Muscle of back (tissue), 13 donors: ENCODE measurements at places on chromosomes 3 and 15.

DNA sequence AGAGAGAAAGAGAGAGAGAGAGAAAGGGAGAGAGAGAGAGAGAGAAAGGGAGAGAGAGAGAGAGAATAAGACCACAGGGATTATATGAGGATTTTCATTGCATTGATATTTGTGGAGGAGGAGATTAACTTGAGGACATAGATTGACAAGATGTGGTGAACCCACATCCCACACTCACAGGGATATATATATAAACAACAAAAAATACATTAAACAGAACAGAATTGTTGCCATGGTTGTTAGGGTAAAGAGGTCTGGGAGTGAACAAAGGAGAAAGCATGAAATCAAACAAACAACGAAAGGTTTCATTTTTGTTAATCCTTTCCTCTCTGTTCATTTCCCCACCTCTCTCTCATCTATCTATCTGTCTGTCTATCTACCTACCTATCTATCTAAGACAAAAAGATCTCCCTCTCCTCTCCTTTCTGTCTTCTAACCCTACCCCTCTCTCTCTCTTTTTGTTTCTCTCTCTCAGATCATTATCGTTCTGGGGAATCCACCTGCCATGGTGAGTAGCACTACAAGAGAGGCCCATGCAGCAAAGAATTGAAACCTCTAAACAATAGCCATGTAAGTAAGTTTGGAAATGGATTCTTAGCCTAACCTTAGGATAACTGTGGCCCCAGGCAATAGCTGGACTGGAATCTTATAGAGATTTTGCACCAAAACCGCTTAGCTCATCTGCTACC, 280.9 kb downstream of the RAP2B start:
- no peak for DNase-seq

- peak; percentile 87 for DNase-seq
Measured at GRCh38 chr3:146308682-146309081, 57.8 kb upstream of the PLSCR4 start.

DNA sequence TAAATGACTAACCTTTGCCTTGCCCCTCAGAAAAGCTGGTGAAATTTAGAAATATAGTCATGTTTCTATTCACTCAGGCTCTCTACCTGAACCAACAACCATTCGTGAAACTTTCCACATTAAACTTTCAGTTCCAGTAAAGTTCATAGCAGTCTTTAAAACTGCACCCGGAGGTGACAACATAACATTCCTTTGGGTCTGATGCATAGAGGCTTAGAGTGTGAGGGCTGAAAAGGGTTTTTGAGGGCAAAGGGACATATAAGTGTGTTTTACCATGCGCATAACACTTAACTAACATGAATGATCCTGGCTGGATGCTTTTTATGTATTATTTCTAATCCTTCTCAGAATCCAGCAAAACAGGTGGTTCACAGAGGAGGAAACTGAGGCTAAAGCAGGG, 471.7 kb upstream of the MCTP2 start:
- DNase-seq, result no peak

DNA sequence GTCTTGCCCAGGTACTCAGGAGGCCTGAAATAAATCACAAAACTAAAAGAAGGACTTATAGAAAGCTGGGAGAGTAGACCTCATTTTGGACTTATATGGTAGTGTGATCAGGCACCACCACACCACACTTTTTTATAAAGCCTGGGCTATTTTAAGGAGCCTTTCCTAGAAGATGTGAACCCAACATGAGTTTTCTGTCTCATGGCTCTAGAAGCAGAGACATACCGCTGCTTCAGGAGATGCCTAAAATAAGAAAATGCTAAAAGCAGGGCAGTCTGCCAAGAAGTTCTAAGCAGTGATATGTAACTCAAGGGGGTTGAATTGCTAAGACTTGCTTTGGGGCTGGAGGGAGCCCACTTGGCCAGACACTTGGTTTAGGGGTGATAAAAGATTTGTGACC, 49.6 kb downstream of the SUMF1 start:
- DNase-seq, result peak; percentile 22

DNA sequence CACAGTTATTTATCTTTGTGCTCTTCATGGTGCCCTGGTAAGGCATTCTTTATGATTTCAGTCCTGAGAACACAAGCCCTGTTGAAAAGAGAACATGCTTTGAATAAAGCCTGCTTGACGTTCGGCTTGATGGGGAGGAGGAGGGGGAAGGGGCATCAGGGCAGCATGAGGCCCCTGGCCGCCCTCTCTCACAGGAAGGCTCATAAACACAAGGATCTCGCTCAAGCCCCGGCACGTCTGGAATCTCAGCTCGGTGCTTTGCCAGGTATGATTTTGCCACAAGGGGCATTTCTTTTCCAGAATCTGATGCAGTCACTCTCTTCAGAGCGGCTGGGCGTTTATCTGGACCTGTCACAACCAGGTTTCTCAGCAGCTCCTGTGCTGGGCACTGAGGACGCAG, 129.4 kb downstream of the DNAJB8 start:
- DNase-seq, result no peak

DNA sequence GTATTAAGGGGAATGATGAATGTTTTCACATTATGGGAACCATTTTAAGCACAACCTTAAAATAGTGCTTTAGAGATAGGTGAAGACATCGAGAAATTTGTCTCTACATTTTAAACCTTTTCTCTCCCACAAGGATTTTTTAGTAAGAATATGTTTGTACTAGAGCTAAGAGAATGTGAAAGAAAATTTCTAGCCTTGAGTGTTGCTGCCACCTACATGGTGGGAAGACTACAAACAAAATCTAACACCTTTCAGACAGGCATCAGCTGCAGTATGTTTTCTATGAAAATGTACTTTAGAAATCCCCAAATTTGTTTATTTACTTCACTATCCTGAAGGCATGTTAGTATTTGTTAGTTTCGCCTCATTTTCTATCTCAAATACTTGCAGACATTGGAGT, 247.4 kb downstream of the WDR72 start:
- no peak for DNase-seq

DNA sequence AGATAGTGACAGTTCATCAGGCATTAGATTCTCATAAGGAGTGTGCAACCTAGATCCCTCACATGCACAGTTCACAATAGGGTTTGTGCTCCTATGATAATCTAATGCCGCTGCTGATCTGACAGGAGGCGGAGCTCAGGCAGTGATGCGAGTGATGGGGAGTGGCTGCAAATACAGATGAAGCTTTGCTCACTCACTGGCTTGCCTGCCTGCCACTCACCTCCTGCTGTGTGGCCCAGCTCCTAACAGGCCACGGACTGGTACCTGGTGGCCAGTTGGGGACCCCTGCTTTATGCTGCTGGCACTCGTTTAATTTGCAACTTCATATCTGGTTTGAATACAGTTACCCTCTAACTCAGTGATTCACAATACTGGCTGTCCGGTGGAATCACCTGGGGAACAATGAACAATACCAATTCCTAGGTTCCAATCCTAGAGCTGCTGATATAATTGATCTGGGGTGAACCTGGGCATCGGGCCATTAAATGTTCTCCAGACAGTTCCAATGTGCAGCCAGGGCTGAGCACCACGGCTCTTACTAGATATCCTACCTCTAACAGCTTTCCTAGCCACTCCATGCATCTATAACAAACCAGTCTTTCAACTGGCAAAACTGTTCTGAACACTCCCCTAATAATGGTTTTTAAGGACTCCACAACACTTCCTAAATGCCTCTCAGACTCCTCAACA, 131.4 kb downstream of the ATP1B3 start:
- DNase-seq, result no peak

- DNase-seq, result no peak
Measured at GRCh38 chr15:100108846-100109245, 232.9 kb downstream of the ADAMTS17 start.

GRCh38 chr3:54563501-54564200, 364.2 kb downstream of the LRTM1 start:
- no peak for DNase-seq

- peak; percentile 84 for DNase-seq
Measured at GRCh38 chr3:54951405-54951804, 23.5 kb upstream of the LRTM1 start.

- DNase-seq, result no peak
Measured at GRCh38 chr3:154247806-154248415, 76.4 kb downstream of the DHX36 start.

DNA sequence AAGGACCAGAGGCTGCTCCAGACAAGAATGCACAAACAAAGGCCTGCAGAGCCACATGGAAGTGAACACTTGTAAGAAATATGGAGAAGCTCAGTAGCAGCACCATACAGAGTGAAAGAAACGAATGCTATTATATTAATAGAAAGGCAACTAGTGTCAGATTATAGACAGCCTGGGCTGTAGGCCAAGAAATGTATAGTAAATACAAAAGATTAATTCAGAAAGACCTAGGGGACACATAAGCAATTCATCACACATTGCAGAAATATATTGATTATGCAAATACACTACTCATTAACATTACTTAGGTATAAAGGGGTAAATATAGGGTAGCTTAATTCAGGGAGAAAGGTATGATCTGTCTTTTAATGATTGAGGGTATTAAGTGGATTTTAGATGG, 69.5 kb upstream of the GUCA1C start:
- DNase-seq, result no peak

DNA sequence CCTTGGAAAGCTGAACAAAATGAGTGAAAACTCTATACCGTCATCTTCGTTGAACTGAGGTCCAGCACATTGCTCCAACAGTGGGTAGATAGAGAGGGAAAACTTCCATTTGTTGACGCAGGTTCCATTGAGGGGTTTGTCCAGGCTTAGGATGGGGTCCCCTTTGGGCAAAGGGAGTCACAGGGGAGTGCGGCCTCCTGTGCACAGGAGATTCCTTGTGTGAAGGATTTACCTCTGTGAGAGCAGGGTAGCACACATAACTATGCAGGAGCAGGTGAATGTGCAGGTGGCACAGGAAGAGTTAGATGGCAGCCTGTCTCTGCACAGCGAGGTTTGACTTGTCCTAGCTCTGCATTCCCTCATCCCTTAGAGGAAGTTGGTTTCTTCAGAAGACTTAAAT, 139.3 kb downstream of the SNRPN start:
- no peak for DNase-seq

- no peak for DNase-seq
Measured at GRCh38 chr3:56835650-56836227, 34.0 kb upstream of the ARHGEF3 start.

DNA sequence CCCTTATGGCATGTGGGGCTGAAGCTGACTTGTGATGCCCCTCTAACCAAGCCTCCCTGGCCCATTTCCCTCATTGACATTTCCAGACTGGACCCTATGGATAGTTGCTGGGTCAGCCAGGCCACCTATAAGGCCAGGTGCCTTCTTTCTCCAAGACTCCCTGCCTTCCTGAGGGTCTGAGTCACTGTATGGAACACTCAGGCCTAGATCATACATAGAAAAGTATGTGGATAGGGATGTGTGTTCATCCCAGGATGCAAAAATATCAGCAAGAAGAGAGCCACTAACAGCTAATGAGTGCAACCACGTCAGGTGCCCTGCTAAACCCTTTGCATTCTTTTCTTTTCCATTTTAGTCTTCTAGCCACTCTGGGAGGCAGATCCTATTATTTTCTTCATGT, 168.4 kb upstream of the WNT5A start:
- DNase-seq, result no peak

- no peak for DNase-seq
Measured at GRCh38 chr3:53803124-53803815, 42.9 kb downstream of the CHDH start.

- no peak for DNase-seq
Measured at GRCh38 chr15:82768414-82769054, 37.3 kb downstream of the FSD2 start.

- DNase-seq, result no peak
Measured at GRCh38 chr3:192079098-192079497, 618.1 kb downstream of the PYDC2 start.

- DNase-seq, result peak; percentile 80
Measured at GRCh38 chr15:34437687-34438086, at the start of gene GOLGA8A. Gene GOLGA8A (minus strand): TSS chr15:34437808. CDS start chr15:34389691, 48,117 bp downstream.

DNA sequence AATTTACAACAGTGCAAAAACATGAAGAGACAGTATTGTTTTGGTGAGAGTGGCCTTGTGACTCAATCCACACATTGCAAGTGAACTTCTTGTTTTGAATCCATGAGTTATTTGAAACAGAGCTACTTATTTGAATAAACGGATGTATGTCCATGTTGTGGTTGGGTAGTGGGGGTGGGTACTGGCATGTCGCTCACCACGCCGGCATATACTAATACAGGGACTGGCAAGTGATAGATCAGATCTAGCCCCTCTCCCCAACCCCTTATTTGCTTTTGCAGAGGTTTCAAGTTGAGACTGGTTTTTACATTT, 83.8 kb downstream of the EDEM1 start:
- DNase-seq, result no peak

DNA sequence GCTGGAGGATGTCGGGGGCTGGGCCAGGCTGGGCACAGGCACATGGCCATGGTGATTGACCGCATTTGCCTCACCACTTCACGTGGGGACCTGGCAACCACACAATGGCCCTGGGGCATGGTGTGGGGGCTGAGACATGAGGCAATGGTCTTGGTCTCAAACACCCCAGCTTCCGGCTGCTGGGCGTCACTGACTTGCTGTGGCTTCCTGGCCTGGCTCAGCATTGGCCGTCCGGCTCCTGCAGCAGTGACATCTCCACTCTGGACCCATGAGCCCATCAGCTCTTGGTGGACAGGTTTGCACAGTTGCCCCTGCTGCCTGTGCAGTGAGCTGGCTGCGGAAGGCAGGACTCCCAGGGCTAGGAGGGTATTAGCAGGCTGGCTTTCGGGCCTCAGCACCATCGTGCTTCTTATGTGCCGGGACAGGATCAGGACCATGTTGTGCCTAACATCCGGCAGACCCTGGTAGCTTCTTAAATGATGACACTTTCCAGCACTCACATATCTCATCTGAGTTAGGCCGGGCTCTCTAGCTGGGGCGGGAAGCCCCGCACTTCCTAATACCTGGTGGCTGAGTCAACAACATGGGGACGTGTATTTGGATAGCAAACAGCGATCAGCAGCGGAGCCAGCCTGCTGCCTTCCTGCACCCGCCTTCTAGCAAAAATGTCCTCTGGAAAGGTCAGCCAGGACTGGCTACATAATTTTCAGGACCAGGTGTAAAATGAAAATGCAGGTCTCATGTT, 34.1 kb downstream of the ZNF710 start:
- no peak for DNase-seq

GRCh38 chr3:150315721-150316120, 92.4 kb upstream of the TSC22D2 start:
- no peak for DNase-seq

DNA sequence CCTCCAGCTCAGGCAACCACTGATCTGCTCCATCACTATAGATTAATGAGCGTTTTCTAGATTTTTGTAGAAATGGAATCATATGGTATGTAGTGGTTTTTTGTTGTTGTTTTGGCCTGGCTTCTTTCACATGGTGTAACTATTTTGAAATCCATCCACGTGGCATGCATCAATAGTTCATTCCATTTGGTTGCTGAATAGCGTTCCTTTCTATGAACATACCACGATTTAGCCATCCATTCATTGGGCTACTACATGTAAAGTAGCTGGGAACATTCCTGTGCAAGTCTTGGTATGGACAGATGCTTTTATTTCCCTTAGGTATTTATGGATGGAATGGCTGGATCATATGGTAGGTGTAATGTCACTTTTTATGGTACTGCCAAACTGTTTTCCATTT, 10.7 kb upstream of the CHSY1 start:
- no peak for DNase-seq

- no peak for DNase-seq
Measured at GRCh38 chr15:85950101-85950500, 129.6 kb upstream of the AGBL1 start.

- DNase-seq, result no peak
Measured at GRCh38 chr3:58350627-58351013, 17.9 kb downstream of the PXK start.
